Activated T-cell treated with anti-CD3 and anti-CD28 coated beads, Interleukin-2, amount 50 U/mL, for 1 hour (primary cell): ENCODE measurements at places on chromosomes 6 and 20.

GRCh38 chr20:61696181-61696735 is 369.4 kb downstream of the TAF4 start:
- DNase-seq = no peak

- no peak for DNase-seq
Measured at GRCh38 chr6:33613146-33613794, 7.9 kb upstream of the ITPR3 start.

- no peak for DNase-seq
Measured at GRCh38 chr20:61219021-61219431, 33.0 kb upstream of the CDH4 start.

- DNase-seq = no peak
Measured at GRCh38 chr6:3871515-3871914, 22.3 kb downstream of the FAM50B start.

GRCh38 chr20:36018208-36018988 is 50.0 kb downstream of the CNBD2 start:
- DNase-seq = no peak

GRCh38 chr6:125231133-125231532 is 70.6 kb downstream of the HDDC2 start:
- no peak for DNase-seq

- DNase-seq = no peak
Measured at GRCh38 chr6:125431971-125432370, 130.2 kb upstream of the HDDC2 start.

DNA sequence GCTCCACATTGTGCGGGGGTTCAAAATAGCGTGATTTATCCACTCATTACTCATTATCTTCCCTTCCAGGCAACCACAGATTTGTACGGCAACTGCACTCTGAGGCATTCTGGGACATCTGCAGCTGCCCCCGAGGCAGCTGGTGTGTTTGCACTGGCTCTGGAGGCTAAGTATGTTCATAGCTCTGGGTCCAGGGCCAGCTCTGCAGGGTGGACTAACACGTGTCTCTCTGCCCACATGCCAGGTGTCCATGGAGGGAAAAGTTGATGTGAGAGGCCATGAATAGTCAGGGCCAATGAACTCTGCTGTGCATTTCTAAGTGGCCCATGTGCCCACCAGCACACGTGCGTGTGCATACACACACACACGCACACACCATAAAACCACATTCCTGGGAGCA is 74.9 kb downstream of the BFSP1 start:
- no peak for DNase-seq

GRCh38 chr20:49283703-49284625 is 6.1 kb upstream of the ZNFX1 start:
- no peak for DNase-seq

DNA sequence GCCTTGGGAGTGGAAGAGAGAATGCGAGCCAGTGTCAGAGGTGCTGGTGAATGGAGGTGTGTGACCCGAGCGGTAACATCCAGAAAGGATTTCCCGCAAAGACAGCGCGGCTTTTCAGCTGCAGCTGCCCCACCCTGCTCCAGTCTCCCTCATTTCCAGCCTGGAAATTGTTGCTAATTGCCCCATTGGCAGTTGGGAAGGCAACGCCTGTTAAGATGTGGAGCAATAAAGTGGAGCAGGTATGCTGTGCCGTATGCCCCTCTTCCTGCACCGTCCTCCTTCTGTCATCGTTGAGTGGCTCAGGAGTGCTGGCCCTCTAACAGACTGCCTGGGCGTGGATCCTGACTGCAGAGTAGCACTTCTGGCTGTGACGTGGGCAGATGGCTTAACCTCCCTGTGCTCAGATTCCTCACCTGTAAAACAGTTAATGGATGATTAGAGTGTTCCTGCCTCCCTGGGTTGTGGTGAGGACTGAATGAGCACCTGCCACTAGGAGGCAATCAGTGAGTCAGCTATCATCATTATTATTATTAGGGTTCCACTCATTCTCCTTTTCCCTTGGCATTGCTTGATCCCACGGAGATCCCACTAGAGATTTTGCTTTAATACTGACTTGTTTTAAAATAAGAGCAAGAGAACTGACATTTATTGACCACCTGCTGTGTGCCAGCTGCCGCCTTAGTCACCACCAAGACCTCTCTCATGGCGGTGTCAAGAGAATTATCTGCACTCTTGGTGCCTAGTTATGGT is 11.7 kb downstream of the ARFGEF2 start:
- DNase-seq = no peak

DNA sequence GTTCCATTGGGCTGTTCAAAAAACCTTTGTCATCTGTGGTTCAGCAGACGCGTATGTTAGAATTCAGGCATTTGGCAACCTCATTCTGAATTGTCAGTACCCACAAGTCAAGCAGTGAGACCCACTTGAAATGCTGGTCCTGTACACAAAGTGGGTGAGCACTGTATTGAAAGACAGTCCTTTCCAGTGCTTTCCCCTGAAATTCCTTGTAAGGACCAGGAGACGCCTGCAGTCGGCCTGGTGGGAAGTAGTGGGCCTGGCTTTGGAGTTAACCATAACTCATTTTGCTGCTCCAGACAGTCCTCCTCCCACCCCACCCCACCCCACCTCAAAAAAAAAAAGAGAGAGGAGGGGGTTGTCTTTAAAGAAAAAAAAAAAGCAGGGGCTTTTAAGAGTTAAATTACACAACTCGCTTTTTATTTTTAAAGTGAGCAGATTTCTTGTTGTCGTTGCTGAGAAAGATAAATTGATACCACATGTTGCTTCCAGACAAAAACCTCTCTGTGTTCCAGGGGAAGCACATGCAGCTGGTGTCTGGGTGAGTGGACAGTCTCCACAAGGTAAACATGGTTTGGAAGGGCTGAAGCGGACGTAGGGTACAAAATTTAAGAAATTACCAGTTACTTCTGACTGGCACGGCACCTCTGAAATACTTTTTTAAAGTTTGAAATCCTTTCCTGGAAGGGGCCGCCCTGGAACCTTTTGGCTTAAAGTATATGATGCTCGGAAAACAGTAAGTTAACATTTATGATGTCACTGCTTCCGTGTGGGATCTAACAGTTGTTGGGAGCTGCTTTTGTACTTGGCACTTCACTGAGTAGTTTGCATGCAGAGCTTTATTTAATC is 95.3 kb downstream of the FOXO3 start:
- no peak for DNase-seq

DNA sequence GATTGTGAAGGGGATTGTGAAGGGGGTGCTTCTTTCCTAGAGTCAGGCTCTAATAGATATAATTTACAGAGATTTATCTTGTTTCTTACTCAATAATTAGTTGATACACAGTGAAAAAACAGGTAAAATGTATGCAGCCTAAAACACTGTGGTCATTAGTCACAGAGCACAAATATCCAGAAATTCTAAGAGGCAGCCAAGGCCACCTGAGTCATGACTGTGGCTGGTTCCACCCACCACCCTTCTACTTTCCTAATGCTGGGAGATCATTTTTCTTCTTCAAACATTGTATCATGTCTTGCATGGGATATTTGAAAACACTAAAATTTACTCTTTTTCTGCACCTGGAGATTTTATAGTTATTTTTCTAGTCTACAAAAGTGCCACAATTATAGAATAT is 181.6 kb downstream of the OTOR start:
- no peak for DNase-seq

DNA sequence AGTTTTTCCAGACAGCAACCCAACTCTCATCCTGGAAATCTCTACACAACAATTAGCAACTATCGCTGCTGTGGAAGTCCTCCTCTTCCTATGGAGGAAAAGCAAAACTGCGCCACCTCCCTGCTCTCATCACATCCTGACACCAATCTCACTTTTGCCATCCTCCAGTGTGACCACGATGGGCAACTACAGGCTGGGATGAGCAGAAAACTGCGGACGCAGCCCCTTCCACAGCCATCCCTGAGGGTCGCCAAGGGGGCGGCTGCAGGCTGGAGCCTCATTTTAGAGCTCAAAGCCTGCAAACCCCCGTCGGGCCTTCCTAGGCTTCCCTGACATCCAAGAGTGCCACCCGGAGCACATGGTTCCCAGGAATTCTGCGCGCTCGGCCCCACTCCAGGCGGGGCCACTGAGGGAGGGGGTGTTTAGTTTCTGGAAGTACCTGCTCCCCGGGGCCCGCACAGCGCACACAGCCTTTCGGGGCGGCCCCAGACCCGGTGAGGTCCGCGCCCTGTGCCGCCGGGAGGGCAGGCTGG is 1.2 kb downstream of the TCFL5 start:
- no peak for DNase-seq

GRCh38 chr6:164020142-164020541 is 605.6 kb downstream of the QKI start:
- DNase-seq = no peak

GRCh38 chr20:36644706-36645095 is 1.3 kb downstream of the SLA2 start:
- DNase-seq = peak; percentile 38

- DNase-seq = no peak
Measured at GRCh38 chr20:4453359-4453758, 268.4 kb upstream of the PRND start.

DNA sequence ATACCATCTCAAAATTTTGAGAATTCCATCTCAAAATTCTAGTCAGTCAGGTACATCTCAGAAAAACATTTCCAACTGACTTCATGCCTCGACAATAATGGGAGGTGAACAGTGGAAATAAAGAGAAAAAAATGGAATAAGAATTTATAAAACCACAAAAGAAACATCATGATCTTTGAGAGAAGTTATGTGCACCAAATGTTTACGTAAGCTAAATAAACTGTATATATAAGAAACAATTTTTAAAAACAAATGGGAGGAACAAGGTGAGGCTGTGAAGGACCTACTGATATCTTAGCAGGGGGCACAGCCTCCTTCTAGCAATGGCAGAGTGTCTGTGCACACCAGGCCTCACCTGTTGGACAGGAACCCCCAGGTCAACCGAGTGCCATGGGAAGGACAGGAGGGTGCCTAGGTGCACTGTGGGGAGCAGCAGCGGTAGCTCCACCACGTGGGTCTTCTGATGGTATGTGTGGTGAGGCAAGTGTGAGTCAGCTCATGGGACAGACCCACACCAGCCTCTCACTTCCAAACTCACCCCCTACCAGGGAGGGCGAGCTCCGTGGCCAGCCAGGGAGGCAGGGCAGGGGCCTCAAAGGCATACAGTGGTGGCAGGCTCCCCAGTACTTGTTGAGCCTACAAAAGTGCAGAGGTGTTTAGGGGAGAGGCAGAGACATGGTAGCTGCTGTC is 23.2 kb downstream of the DIDO1 start:
- DNase-seq = no peak

DNA sequence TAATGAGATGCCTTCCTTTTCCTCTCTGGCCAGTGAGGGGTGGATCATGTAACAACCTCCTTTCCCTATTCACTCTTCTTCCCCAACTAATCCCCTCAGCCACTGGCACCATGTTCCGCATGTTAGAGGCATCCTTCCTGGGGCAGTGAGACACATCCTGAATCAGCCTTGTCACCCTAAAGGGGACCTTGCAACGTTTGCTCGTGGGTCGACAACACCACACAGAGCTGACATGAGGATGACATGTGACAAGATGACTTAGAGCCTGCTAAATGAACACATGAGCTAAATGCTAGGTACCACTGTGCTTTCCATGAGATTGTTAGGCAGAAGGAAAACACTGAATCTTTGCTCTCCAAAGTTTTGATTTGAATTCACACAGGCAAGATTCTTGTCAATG is 129.2 kb downstream of the ATXN1 start:
- DNase-seq = no peak
